ENCODE measurements at places on chromosomes 16 and 17.
A peak's percentile ranks its signal among the peaks of the same experiment; 100 is the strongest.

DNA sequence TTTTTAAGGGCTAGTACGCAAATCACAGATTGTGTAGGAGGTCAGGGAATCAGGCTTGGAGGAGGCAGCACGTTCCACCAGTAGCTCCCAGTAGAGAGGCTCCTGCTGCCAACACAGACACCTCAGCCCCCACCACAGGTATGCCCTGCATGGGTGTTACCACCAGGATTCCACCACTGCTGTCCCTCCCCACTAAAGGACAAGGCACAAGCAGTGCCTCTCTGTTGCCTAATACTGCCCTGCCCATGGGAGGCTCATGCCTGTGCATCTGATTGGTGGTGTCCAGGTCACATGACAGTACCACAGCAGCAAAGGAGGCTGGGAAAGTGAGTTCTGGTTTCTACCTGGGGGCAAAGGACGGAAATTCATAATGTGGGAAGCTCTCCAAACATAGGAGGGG, 33.6 kb upstream of the CACNG4 start:
- peak; percentile 6 for DNase-seq

DNA sequence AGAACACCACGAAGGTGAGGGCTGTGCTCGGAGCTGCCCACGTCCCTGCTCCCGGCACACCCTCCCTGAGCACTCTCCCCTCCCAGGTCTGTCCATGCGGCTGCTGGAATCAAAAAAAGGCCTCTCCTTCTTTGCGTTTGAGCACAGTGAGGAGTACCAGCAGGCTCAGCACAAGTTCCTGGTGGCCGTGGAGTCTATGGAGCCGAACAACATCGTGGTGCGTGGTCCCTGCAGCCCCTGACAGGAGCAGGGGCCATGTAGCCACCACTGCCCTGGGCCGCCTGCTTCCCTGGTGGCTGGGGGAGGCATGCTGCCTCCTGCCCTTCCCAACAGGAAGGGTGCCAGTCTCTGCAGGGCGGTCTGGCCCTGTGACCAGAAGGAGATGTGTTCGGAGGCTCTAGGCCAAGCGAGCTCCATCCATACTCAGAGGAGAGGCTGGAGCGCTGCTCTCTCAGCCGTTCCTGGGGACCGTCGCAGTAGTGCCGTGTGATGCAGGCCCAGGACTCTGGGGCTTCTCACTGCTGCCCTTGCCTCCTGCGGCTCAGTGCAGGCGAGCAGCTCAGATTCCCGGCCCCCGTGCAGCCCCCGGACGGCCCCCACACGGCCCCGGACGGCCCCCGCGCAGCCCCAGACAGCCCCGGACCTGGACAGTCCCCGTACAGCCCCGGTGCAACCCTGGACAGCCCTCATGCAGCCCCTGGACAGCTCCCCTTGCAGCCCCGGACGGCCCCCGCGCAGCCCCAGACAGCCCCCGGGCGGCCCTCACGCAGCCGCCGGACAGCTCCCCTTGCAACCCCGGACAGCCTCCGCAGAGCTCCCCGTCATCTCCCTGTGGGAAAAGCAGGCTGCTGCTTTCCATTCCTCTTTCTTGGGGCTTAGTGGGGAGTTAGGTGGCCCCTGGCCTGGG, 20.5 kb downstream of the TCF25 start:
- no peak for DNase-seq

DNA sequence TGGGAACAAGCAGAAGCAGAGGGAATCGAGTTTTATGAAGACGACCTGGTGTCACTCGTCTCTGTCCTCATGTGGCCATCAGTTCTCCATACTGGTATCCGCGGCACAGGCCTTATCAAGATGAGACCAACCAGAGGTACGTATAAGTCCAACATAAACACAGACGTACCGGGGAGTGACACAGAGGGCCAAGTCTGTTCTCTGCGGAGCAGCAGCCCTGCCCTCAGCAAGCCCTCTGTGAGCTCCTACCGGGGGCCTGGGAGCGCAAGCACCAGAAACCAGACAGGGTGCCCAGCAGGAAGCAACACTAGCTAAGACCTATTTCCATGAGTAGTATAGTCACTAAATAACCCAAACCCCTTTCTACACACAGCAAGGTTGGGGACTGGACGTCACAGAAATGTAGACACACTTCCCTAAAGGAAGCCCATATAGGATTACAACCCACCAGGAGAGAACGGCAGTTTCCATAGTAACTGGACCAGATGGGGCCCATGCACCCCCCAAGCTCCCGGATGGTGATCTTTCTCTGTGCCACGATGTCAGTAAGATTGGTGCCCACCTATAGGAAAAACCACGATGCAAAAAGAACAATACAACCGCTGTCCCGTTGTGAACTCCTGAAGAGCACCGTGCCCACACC, 911 bp downstream of the ARL16 start:
- DNase-seq = peak; percentile 54

GRCh38 chr16:85592700-85593493, 20.2 kb upstream of the GSE1 start:
- no peak for DNase-seq

DNA sequence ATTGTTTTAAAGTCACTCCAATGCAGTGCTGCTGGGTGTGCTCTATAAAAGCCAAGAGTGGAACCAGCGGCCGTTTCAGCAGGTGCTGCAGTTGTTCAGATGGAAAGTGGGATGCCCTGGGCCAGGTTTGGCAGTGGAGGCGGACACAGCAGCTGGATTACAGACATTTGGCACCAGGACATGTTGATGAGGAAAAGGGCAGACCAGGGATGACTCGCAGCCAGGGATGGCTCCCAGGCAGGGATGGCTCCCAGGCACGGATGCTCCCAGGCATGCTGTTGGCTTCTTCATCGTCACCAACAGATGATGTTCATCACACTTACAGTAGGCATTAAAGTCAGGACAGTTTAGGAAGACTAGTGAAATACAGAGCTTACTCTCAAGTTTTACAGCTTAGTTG, 10.0 kb downstream of the GAN start:
- no peak for DNase-seq

- no peak for DNase-seq
Measured at GRCh38 chr16:88353691-88354090, 29.1 kb upstream of the ZNF469 start.

DNA sequence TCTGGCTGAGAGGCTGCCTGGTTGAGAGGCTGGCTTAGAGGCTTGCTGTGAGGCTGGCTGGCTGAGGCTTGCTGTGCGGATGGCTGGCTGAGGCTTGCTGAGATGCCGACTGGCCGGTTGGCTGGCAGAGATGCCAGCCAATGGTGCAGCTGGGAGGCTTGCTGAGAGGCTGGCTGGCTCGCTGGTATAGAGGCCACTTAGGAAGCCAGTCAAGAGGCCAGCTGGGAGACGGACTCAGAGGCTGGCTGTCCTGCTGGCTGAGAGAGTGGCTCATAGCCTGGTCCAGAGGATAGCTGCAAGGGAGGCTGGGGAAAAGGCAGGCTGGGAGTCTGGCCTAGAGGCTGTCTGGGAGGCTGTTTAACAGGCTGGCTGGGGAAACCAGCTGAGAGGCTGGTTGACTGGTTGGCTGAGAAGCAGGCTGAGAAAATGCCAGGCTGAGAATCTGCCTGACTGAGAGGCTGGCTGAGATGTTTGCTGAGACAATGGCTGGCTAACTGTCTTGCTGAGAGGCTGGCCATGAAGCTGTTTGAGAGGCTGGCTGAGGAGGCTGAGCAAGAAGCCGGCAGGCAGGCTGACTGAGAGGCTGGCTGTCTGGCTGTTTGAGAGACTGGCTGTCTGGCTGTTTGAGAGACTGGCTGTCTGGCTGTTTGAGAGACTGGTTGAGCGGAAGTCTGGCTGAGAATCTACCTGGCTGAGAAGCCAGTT, 37.5 kb upstream of the ACSM2B start:
- DNase-seq = peak; percentile 61

- no peak for DNase-seq
Measured at GRCh38 chr16:81657781-81658180, 121.3 kb upstream of the PLCG2 start.

GRCh38 chr16:87086575-87086974, 230.6 kb downstream of the C16orf95 start:
- no peak for DNase-seq

DNA sequence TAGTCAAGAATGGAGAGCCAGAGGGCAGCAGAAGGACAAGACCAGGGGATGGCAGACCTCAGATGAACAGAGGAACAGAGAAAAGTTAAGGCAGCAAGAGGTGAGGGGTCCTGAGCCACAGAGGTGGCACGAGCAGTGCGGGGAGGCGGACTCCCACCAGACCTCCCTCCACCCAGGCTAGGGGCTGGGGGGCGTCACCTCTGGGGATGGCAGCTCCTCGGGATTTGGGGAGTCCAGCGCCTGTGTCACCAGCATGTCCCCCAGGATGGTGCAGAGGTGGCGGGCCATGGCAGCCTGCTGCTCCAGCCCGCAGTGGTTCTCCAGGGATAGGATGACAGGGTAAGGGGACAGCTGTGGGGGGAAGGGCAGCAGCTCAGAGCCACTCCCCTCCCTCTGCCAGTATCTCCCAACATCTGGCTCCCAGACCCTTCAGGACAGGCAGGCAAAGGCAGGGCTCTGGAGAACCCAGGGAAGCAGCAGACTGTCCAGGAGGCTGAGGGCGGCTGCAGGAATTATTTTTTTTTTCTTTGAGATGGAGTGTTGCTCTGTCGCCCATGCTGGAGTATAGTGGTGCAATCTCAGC, 15.8 kb downstream of the PLCD3 start:
- DNase-seq = no peak
